Endothelial cell (in vitro differentiated cells): ENCODE measurements at places on chromosomes 6 and 20.

- no peak for DNase-seq
These were observed 5.9 kb downstream of the CNBD2 start for GRCh38 chr20:35974256-35974655.

- no peak for DNase-seq
These were observed 32.7 kb downstream of the COL20A1 start for GRCh38 chr20:63325554-63326313.

GRCh38 chr20:1870792-1871550, 24.2 kb upstream of the SIRPA start:
- DNase-seq = no peak

GRCh38 chr6:170235391-170236125, 55.3 kb downstream of the DLL1 start:
- no peak for DNase-seq

DNA sequence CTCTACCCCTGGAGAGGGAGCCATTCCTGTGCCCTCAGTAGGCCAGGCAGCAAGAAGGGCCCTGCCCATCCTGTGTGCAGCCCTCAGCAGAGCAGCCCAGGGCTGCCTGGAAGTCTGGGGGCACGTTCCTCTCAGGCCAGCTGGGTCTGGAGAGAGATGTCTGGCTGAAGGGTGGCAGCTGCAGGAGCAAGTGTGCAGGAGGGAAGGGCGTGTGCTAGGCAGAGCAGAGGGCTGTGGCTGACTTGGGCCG, 62.7 kb downstream of the NOL4L start:
- DNase-seq = no peak

DNA sequence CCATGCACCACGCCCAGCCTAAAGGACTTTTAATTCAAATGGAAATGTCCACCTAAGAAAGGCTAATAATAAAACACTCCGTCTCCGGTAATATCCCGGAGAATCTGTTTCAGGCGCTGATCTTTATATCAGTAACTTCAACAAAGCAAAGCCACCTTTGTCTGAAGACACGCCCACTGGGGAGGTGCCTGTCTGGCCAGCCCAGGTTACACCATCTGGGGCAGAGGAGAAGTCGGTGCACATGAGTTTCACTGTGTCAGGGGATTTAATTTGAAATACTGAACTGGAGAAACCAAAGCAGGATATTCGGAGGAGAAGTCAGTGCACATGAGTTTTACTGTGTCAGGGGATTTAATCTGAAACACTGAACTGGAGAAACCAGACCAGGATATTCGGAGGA, 9.4 kb downstream of the SERPINB6 start:
- no peak for DNase-seq

- no peak for DNase-seq
These were observed 50.7 kb downstream of the TASP1 start for GRCh38 chr20:13588049-13588448.
